ENCODE measurements at places on chromosomes 2 and 18. TPM values are rescaled to one million over a fixed set of nuclear protein-coding genes. Genes with fewer than 3 reads are reported as not detected.

The ANKRD62 gene
- total RNA-seq = not detected

The CGREF1 gene
- total RNA-seq = 0.12 TPM

DNA sequence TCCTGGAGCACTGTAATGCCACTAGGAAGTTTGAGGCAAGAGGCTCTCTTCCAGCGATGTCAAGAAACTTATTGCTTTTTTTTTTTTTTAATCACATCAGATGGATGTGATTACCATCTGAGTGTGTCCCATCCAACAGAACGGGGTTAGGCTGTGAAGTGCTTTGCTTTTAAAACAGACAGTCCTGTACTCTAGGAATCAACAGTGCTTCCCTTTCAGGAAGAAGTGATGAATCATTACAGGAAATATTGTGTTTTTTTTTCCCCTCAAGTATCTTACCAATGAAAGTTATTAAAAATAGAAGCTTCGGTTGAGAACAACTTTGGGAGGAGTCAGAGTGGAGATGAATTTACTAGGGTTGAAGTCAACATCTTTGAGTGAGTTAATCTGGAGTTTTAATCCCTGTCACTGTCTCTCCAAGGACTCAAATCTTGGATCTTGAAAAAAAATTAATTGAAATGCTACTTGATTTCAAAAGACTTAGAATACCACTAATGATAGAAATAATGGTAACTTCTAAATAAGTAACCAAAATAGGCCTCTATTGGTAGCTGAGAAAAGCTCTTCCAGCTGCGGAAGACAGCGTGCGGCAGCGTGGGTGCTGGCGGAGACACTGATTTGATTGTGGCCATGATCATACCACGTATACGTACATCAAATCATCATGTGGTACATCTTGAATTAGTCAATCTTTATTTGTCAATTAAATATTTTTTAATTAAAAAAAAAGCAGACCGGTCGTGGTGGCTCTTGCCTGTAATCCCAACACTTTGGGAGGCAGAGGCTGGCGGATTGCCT is 45.5 kb downstream of the GATA6 start:
- H3K36me3 ChIP-seq = no peaks in the 10 kb centered on the region
- DNase-seq = no peak
- H3K4me1 ChIP-seq = peaks cover 8% of the 10 kb centered on the region

GRCh38 chr2:150100336-150100735 is 387.1 kb downstream of the RND3 start:
- peaks cover 22% of the 10 kb centered on the region for H3K4me1 ChIP-seq
- no peak overlapping the region for H3K4me3 ChIP-seq
- DNase-seq = no peak
- H3K27ac ChIP-seq = no peak overlapping the region
- no peaks in the 10 kb centered on the region for H3K27me3 ChIP-seq
- peaks cover 9% of the 10 kb centered on the region for H3K36me3 ChIP-seq

DNA sequence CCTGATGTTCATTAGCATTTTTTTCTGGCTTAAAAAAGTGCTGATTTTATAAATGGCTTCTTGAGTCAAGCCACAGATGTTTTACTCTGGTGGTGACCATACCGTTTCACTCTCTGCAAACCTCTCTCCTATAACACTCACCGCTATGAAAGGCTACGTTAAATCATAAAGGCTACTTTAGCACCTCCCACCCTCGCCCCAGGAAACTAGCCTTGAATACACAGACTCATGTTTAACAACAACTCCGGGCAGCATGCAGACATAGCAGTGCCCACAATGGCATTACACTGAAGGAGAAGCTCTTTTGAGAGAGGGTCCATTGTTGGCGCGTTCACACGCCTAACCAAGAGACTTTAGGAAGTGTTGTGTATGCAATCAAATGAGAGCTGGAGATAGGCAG is 5.6 kb downstream of the MYT1L start:
- H3K4me1 ChIP-seq = no peaks in the 10 kb centered on the region
- H3K36me3 ChIP-seq = no peaks in the 10 kb centered on the region
- H3K27ac ChIP-seq = no peak overlapping the region

The C2orf72 gene
- total RNA-seq = not detected

- no peaks in the 10 kb centered on the region for H3K36me3 ChIP-seq
- no peak for DNase-seq
- no peak overlapping the region for H3K27ac ChIP-seq
- H3K4me3 ChIP-seq = no peak overlapping the region
- no peaks in the 10 kb centered on the region for H3K27me3 ChIP-seq
Measured at GRCh38 chr2:206798000-206798399, 32.6 kb downstream of the FASTKD2 start.

GRCh38 chr2:128344101-128344500 is 25.4 kb upstream of the HS6ST1 start:
- H3K27ac ChIP-seq = no peak overlapping the region
- peaks cover 2% of the 10 kb centered on the region for H3K27me3 ChIP-seq
- H3K4me3 ChIP-seq = no peak overlapping the region

DNA sequence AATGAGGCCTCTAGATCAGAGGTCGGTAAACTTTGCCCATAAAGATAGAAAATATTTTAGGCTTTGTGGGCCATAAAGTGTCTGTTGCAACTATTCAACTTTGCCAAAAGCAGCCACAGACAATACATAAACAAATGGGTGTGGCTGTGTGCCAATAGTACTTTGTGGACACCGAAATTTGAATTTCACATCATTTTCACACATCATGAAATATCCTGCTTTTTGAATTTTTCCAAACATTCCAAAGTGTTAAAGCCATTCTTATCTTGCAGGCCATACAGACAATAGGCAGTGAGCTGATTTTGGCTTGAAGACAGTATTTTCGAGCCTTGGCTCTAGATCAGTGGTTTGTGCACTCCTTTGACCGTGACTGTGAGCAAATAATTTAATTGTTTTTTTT is 51.1 kb upstream of the EPC2 start:
- H3K4me1 ChIP-seq = no peaks in the 10 kb centered on the region
- H3K27me3 ChIP-seq = peaks cover 23% of the 10 kb centered on the region
- H3K4me3 ChIP-seq = no peak overlapping the region
- DNase-seq = no peak
- H3K27ac ChIP-seq = no peak overlapping the region

- H3K27ac ChIP-seq = no peak overlapping the region
- H3K4me1 ChIP-seq = peaks cover 4% of the 10 kb centered on the region
- no peak for DNase-seq
- H3K4me3 ChIP-seq = no peak overlapping the region
- no peaks in the 10 kb centered on the region for H3K27me3 ChIP-seq
- no peaks in the 10 kb centered on the region for H3K36me3 ChIP-seq
Measured at GRCh38 chr2:112295407-112296078, 20.1 kb downstream of the ZC3H6 start.

- H3K4me3 ChIP-seq = no peak overlapping the region
- no peaks in the 10 kb centered on the region for H3K36me3 ChIP-seq
- peaks cover 24% of the 10 kb centered on the region for H3K27me3 ChIP-seq
- no peak overlapping the region for H3K27ac ChIP-seq
Measured at GRCh38 chr2:128504246-128505149, 185.8 kb upstream of the HS6ST1 start.

- no peak overlapping the region for H3K27ac ChIP-seq
- DNase-seq = no peak
- no peak overlapping the region for H3K4me3 ChIP-seq
Measured at GRCh38 chr2:202040079-202040844, 6.6 kb downstream of the FZD7 start.

All from HFFc6 (cell line).